ENCODE measurements at places on chromosomes 16 and 17. TPM values are rescaled to one million over a fixed set of nuclear protein-coding genes. Genes with fewer than 3 reads are reported as not detected.

ITPRIPL2 gene
- total RNA-seq = 15.7 TPM

HASPIN gene
- 16.7 TPM for total RNA-seq

DNA sequence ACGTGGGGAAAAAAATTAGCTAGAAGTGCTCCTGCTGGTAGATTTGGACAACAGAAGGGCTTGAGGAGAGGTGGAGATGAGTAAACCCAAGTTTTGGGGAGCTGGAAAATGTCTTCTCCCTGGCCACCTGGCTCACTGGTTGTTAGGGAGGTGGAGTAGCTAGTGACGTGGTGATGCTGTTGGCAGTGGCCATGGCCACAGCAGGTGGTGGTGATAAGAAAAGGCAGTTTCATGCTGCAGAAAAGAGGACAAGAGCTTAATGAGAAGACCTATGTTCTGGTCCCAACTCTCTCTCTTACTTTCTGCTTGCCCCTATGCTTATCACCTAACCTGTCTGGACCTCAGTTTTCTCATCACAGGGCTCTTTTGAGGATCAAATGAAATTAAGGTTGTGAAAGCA, 223.5 kb upstream of the N4BP1 start:
- no peak for DNase-seq

GRCh38 chr16:83701494-83701893, 106.3 kb upstream of the HSBP1 start:
- DNase-seq = peak; percentile 48

DNA sequence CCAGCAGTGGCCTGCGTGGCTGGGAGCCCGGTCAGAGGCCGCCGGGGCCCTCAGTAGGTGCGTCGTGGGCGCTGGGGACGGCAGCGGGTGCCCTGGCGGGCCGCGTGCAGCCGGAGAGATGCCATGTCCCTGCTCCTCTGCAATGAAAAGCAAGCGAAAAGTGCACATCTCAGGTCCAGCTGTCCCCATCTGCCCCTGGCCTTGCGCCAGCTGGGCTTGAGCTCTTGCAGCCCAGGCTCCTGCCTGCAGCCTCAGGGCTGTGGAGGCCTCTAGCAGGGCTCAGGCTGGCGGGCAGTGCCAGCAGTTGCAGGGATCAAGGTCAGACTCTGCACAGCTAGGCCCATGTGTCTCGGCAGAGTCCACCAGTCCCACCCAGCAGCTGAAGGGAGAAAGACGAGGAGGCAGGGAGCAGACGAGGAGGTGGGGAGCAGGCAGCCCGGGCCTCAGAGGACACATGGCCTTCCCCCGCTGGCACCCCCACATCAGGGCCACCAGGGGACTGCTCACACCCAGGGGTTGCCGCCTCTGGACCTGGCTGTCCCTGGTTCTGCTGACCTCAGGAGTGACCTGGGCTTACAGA, 11.2 kb downstream of the SLC16A3 start:
- DNase-seq = peak; percentile 86

DNA sequence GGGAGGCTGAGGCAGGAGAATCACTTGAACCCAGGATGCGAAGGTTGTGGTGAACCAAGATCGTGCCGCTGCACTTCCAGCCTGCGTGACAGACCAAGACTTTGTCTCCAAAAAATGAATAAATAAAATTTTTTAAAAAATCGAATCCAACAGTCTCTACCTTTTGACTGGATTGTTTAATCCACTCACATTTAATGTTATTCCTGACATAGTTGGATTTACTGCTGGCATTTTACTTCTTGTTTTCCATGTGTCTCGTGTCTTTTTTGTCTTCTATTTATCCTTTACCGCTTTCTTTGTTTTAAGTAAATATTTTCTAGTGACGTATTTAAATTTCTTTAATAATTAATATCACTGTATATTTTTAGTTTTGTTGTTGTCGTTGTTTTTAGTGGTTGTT, 5.4 kb upstream of the CES4A start:
- DNase-seq = no peak

- peak; percentile 85 for DNase-seq
Observed at GRCh38 chr16:88737298-88738150, 31.2 kb downstream of the CTU2 start.

GRCh38 chr16:58685084-58685449, 497 bp upstream of the SLC38A7 start:
- no peak for DNase-seq

DNA sequence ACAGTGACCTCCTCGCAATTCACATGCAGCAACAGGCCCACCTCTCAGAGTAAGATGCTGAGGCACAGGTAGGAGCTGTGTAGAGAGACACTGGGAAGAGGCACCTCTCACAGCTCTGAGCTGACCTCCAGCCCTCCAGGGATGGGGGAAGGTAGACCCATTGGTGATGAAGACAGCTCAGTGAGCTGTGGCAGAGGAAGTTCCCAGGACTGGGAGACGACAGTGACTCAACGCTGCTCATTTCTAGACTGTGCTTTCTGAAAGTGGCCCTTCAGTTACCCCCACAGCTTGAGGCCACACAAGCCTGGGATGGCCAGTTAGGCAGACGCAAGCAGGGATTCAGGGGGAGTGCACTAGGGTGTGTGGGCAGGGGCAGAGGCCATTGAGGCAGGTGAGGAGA, 2073.2 kb downstream of the TP53TG3F start:
- no peak for DNase-seq

DNA sequence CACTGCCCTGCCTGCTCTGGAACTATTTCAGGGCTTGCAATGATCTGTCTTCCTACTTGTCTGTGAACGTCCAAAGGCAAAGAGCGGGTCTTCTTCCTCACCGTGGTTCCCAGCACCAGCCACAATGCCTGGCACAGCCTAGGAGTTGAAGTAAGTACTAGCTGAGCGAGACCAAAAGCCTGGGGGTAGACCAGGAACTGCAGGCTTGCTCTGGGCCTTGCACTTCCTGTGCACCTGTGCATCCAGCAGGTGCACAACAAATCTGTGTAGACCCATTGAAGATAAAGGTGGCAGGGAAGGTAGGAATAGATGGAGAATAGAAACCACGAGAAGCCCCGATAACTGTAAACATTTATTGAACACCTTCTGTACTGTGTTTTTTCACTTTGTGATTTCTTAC, 4.6 kb downstream of the FAM171A2 start:
- no peak for DNase-seq

DNA sequence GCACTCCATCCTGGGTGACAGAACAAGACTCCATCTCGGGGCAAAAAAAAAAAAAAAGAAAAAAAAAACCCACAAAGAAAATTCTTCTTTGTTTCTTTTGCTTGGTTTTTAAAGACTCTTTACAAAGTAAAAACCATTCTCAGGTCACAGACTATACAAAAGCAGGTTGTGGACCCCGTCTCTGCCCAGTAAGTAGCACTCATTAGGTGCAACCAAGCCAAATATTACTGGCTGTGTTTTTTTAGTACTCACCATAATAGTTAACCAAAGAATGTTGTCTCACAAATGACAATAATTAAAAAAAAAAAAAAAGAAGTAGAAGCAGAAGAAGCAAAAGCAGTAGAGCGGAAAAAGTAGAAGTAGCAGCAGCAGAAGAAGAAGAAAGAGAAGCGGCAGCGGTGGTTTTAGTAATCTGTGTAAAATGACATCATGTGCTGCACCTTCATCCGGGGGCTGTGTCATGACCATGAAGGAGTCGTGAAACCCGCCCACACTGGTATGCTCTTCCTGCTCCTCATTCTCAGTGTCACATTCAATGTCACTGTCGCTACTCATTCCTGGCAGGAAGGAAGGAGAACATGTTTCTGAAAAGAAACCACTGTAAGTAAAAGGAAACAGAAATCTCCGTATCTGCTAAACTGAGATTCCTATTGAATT, 105.4 kb downstream of the TRIM37 start:
- peak; percentile 85 for DNase-seq

DNA sequence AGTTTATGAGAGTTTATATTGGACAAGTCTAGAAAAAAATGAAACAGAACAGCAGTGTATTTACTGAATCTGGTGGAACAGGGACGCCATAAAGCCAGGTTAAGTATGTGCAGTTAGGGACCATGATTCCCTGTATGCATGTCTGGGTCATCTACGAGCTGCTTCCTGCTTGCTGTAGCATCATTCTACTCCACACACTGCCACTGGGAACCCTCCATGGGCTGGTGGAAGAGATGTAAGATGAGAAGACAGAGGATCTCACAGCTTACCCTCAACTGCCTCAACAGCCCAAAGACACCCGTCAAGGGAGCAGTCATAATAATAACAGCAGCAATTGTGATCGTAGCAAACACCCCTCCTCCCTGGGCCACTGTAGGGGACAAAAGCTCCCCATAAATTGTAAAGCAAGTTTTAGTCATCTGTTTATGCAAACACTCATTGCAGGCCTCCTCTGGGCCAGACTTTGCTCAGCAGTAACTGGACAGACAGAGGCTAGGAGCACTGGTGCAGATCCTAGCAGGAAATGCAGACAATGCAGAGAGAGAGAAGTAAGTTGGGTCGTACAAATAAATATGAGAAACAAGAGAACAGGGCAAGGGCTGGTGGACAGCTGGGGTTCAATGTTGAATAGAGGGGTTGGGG, 188.0 kb downstream of the SOX9 start:
- DNase-seq = no peak

DNA sequence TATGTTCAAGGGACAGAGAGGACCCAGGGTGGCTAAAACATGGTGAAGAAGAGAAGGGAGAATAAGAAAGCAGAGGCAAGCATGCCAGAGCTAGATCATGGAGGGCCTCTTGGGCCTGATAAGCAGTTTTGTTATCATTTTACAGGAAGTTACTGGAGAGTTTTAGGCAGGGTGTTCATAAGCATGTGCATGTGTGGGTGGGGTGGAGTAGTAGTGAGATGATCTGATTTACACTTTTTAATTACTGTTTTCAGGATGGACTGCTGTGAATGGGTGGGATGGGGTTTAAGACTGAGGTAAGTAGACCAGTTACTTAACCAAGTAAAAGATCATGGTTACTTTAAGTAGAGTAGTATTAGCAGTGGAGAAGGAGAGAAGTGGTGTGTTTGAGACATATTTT, 173.6 kb downstream of the PHKB start:
- no peak for DNase-seq

All from testis (tissue), 5 donors.